DMS79 (cell line): ENCODE measurements at places on chromosomes 16 and 17.
A peak's percentile ranks its signal among the peaks of the same experiment; 100 is the strongest.

- DNase-seq = peak; percentile 35
Observed at GRCh38 chr17:76278952-76279741, 14.0 kb downstream of the UBALD2 start.

DNA sequence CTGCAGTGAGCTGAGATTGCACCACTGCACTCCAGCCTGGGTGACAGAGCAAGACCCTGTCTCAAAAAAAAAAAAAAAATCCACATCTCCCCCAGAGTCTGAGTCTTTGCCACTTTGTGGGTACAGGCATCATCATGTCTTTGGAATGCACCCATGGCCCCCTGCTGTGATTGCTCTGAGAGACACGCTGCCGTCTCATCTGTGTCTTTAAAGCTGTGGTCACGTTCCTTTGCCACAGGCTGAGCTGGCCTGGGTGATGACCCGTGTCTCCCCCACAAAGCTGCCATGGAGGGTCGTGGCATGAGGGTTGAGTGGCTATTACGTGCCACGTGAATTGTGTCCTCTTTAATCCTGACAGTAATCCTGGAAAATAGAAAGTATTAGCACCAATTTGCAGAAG is 20.2 kb downstream of the CRISPLD2 start:
- no peak for DNase-seq

GRCh38 chr16:14121142-14121541 is 50.0 kb downstream of the MRTFB start:
- DNase-seq = no peak

- no peak for DNase-seq
Observed at GRCh38 chr17:69142175-69142802, 594 bp upstream of the ABCA6 start.

GRCh38 chr17:1096215-1096614 is 83.6 kb downstream of the ABR start:
- DNase-seq = no peak

GRCh38 chr16:65377195-65377594 is 255.3 kb upstream of the CDH11 start:
- no peak for DNase-seq

GRCh38 chr17:83202002-83203000 is 122.9 kb downstream of the METRNL start:
- DNase-seq = no peak

DNA sequence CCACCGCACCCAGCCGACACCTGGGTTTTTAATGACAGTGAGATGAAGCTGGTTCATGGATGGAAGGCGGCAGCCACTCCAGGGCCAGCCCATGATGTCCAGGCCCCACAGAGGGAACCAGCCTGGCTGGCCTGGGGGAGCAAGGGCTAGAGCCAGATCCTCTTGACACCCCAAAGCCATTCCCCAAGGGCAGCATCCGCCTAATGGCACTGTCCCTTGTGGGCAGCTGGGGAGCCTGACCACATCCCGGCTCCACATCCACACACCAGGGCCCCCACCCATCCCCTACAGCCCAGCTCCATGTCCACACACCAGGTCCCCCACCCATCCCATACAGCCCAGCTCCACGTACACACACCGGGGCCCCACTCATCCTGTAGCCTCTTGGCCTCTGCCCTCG is 53.3 kb upstream of the ACSF3 start:
- DNase-seq = no peak

DNA sequence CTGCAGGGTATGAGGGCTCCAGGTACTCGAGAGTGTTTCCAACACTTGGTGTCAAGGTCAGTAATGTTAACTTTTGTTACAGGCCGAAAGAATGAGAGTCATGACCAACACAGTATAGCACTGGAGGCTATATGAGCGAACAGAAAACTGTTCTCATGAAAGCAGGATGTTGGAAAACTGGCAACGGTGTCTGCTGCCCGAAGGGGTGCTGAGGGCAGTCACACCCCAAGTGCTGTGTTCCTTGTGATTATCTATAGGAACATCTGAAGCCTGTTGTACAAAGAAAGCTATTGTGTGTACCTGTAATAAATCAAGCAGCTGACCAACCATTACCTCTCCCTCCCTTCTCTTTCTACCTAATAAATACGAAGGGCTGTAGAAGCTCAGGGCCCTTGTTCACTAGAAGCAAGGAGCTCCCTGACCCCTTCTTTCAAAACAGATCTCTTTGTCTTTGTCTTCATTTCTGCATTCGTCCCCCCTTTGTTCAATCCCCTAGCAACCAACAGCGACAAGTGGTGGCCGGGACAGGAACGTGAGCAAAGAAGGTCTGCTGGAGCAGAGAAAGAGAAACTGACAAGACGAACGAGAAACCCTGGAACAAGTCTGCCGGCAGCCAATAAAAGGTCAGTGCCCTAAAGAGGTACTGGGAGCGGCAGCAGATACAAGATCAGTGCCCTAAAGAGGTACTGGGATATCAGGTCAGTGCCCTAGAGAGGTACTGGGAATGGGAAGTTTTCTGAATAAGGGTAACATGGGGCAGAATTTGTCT is 7.6 kb downstream of the CD300LD start:
- DNase-seq = no peak

GRCh38 chr16:66182592-66182991 is 183.9 kb upstream of the CDH5 start:
- DNase-seq = no peak

DNA sequence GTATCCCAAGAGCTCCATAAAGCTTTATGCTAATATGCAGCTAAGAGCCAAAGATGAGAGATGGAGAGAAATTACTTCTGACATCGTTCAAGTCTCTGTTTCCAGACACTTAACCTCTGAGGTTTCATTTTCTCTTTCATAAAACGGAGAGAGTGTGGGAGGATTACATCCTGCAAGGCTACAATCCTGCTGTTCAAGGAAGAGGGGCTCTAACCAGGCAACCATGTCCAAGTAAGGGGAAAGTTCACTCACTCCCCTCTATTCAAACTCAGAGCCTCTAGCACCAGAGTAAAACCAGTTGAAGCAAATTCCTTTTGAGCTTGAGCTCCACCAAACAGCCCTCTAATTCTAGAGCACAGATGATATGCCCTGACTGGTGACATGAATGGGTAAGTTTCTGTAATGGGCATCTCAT is 397.4 kb downstream of the NPIPA8 start:
- peak; percentile 6 for DNase-seq

- DNase-seq = no peak
Observed at GRCh38 chr17:48246612-48247011, 139.0 kb downstream of the SNX11 start.

GRCh38 chr16:86049641-86050040 is 150.7 kb downstream of the IRF8 start:
- no peak for DNase-seq

- DNase-seq = no peak
Observed at GRCh38 chr16:3173892-3174617, 13.9 kb upstream of the OR1F1 start.

DNA sequence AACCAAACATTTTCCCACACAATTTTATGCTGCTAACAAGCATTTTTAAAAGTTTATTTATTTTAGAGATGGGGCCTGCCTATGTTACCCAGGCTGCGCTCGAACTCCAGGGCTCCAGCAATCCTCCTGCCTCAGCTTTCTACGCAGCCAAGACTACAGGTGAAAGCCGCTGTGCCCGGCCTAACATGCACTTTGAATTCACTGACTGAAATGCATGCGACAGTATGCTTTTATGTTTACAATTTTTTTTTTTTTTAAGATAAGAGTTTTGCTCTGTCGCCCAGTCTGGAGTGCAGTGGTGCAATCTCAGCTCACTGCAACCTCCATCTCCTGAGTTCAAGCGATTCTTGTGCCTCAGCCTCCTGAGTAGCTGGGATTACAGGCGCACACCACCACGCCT is 47.8 kb downstream of the MAP1LC3B start:
- no peak for DNase-seq

DNA sequence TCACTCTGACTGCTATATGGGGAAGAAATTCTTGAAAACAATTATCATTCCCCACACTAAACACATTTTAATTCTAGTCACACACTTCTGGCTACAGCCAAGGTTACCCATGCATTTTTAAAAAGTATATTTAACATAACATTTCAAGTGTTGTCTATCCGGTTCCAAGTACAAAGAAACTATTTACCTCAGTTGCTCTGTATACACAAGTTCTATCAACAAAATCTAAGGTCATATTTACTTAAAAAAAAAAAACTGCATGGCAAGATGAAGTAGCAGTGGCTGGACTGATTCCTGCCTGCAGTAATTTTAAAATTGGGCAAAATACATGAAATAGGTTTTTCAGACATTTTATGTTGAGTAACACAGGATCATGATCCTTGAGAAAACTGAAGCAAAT is 155.9 kb upstream of the TOM1L1 start:
- no peak for DNase-seq

DNA sequence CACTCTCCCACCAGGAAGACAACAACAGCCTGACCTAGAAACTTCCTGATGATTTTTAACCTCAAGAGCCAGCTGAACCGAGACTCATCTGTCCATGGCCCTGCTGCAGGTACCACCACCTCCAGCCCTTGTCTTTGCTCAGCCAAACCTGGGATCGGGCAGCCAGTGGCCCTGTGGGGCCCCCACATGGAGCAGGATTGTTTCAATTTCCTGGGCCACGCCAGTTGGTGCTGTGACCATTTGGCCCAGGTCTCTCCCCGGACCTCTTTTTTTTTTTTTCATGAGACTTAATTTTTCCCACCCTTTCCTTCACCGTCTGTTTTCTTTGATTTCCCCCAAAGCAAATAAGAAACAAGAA is 8.3 kb upstream of the HOXB2 start:
- DNase-seq = no peak

- peak; percentile 95 for DNase-seq
Observed at GRCh38 chr16:11297492-11298142, 16.5 kb upstream of the PRM1 start.

DNA sequence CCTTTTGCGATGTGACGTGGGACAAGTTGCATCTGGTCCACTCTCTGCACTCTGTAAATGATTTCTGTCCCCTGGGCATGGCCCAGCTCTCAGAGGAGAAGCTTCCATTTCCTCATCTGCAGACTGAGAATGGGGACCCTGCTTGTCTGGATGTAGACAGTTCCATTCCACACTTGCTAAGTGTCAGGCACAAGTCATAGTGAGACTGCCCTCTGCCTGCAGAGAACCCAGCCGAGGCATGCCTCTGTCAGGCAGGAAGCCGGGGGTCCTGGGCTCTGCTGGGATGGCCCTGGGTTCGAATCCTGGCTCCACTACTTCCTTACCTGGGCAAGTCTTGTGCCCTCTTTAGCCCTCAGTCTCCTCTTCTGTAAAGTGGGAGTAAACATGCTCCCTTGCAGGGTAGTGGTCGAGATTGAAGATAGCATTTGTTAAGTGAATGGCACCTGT is 4.1 kb downstream of the MAP2K3 start:
- no peak for DNase-seq

DNA sequence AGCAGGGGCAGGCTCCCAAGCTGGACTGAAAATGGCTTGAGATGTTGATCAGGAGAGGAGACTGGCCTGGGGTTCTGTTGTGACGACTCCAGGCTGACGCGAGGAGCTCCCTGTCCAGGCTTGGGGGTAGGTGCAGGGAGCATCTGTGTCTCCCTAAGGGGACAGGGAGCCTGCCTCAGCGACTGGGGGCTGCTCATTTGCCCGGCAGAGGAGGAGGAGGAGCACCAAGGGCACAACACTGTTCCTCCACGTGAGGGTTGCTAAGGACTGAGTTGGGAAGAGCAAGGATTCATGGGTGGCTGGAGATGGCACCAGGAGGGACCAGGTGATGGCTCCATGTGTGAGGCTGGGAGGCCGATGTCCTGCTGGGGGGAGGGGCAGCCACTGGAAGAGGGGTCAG is 53.3 kb downstream of the USP22 start:
- DNase-seq = no peak

DNA sequence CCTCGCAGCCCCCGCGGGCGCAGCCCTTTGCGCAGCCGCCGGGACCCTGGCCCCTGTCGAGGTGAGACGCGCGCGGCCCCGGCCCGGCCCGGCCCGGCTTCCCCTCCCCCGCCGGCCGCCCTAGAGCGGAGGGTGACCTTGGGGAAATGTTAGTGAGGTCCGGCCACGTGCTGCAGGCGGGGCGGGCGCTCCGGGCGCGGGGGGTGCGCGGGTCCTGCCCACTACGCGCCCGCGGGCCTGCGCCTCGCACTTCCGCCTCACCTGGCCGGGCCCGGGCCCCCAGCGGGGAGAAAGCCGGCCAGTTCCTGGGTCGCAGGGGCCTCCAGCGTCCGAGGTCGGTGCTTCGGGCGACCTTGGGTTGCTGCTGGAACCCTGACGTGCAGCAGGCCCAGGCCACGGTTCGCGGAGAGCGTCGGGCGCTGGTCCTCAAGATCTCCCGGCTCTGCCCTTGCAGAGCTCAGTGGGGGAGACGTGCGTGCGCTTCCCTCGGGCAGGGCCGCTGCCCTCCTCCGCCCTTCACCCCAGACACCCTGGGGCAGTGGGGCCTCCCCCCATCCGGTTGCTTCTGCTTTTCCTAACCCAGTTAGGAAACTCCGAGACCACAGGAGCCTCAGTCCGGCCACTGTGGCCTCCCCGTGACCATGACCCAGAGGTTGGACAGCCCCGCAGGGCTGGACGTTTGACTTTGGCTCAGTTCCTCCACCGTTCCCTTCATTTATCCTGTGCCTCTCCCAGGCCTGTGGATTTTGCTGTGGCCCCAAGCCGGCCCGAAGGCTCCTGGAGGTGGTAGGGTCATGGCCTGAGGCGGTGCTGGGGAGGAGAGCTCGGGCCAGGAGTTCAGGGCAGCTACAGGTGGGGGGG is 791 bp downstream of the MCRIP2 start:
- no peak for DNase-seq

DNA sequence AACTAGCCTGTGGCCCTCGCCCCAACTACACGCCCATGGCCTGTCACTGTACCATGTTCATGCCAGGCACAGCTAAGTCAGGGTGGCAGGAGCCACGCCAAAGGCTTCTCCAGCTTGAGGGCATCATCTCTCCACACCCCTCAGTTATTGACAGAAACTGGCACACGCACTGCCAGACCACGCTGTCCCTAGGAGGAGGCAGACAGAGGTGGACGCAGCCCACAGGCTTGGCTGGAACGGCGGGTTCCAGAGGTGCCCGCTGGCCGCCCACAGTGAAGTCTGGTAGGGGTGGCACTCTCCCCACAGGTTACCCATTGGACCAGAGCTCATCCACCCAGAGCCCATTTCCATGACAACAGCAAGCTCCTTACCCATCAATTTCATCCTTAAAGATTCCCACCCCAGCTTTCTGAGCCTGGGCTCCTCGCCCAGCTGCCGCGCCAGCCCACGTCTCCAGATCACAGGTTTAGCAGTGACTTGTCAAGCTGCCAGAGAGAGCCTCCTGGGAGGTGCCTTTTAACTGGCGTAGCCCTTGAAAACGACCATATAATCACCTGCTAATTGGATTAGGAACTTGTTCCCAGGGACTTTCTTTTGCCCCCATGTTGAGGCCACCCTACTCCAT is 27.9 kb downstream of the RPRML start:
- peak; percentile 9 for DNase-seq

DNA sequence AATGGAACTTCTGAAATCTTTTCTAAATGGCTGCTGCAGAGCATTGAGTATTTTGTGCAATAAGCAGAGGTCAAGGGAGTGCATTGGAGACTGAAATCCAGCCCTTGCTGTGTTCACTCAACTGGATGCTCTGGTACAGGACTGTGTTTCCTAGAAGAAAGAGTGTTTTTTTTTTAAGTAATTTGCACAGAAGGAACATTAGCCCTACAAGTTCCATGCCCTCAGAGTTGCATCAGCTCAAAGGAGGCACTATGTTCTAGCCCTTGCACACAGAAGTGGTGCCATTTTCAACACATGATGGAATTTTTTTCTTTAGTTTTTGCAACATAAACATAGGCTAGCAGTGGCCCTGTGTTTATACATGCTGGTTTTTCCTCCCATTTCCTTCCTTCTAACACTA is 144.1 kb upstream of the HLF start:
- DNase-seq = no peak

- no peak for DNase-seq
Observed at GRCh38 chr16:86048882-86049585, 150.1 kb downstream of the IRF8 start.

- DNase-seq = no peak
Observed at GRCh38 chr17:48647963-48648245, 21.7 kb upstream of the HOXB9 start.
